ENCODE measurements at places on chromosomes 11 and 22.
A peak's percentile ranks its signal among the peaks of the same experiment; 100 is the strongest.

DNA sequence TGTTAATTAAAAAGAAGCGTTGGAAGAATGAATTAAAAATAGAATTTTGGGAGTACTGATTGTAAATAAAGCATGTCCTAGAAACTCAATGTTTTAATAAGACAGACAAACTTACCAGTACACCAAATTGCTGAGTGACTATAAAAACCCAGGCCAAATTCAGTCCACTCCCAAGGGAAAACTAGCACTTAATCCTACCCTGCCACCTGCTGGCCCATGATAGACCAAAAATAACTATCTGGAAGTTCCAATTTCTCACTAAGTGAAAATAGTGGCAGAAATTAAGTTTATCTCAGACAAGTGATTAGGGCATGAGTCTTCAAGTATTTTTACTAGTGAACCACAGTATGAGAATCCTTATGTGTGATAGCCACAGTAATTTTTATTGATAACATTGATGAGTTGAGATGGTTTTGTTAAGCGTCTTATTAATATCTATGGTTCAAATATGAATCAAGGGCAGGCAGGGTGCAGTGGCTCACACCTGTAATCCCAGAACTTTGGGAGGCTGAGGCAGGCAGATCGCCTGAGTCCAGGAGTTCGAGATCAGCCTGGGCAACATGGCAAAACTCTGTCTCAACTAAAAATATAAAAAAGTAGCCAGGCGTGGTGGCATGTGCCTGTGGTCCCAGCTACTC is 9.8 kb upstream of the DDX10 start:
- peak; percentile 56 for DNase-seq

- no peak for DNase-seq
These were observed 23.6 kb upstream of the MYOD1 start for GRCh38 chr11:17695454-17696441.

- no peak for DNase-seq
These were observed 67.7 kb upstream of the MYOD1 start for GRCh38 chr11:17651681-17652080.

- no peak for DNase-seq
These were observed 155.7 kb downstream of the RRAS2 start for GRCh38 chr11:14203321-14203720.

DNA sequence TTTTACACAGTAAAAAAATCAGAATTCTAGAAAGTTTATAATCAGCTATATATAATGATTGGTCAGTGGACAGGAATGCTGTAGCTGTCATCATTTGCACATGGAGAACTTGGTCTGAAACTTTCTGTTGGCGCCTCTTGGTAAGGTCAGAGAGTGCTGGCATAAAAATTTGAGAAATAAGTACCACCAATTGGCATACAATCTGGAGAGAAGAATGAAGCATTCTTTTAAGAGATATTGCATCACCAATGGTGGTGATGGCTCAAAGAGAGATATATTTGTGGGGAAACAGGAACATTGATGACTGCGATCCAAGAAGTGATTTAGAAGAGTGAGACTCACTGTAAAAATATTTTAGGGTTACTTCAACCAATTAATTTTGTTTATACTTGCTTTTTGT is 19.8 kb upstream of the OOSP1 start:
- DNase-seq: no peak
